ENCODE measurements at places on chromosomes 6 and 20. TPM values are rescaled to one million over a fixed set of nuclear protein-coding genes. Genes with fewer than 3 reads are reported as not detected.

DNA sequence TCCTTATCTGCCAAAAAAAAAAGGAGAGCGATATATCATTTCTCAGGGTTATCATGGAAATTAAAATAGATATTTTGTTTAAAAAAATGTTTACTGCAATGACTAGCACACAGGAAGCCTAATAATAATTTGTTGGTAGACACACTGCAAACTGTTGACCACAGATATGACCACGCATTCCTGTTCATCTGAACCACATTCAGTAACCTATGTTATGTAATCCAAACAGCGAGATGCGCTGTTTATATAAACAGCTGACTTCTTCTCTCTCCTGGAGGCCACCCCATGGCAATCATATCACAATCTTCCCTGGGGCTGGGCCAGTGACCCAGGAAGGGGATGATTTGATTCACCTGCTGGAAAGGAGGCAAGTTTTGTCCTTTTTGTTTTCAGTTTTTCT is 129.3 kb upstream of the UST start:
- H3K4me1 ChIP-seq, result no peaks in the 10 kb centered on the region
- no peaks in the 10 kb centered on the region for H3K36me3 ChIP-seq
- H3K27ac ChIP-seq, result no peak overlapping the region

DNA sequence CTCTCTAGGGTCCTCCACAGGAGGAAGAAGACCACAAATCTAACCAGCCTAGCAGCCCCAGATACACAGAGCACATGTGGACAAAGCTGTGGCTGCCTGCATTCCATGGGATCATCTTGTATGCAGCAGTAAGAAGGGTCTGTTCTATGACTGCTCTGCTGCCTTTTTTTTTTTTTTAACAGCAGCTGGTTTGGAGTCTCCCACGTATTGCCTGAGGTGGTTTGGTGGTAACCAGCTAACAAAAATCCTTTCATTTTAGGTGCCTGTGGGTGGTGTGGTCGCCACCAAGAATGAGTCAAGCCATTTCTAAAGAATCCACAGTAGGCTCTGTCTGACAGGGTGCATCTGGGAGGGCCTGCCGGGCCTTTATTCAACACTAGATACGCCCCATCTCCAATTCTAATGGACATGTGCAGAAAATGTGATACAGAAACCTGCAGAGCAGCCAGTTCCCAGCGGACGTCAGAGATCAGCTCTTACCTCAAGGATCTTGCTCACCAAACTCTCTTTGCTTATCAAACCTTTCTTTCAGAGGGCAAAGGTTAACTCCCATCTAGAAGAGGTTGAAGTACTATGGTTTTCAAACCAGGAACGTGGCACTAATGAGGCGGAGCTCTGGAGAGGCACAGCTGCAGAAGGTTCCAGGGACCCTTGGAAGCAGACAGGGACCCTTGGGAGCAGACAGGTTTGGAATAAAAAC is 32.0 kb downstream of the GNAS-AS1 start:
- no peaks in the 10 kb centered on the region for H3K4me1 ChIP-seq
- no peaks in the 10 kb centered on the region for H3K27me3 ChIP-seq
- no peak overlapping the region for H3K27ac ChIP-seq
- no peak for DNase-seq

- H3K27ac ChIP-seq, result no peak overlapping the region
- no peaks in the 10 kb centered on the region for H3K4me1 ChIP-seq
- H3K4me3 ChIP-seq, result no peak overlapping the region
- no peaks in the 10 kb centered on the region for H3K36me3 ChIP-seq
These were observed 19.3 kb upstream of the SLC17A4 start for GRCh38 chr6:25735261-25735660.

DNA sequence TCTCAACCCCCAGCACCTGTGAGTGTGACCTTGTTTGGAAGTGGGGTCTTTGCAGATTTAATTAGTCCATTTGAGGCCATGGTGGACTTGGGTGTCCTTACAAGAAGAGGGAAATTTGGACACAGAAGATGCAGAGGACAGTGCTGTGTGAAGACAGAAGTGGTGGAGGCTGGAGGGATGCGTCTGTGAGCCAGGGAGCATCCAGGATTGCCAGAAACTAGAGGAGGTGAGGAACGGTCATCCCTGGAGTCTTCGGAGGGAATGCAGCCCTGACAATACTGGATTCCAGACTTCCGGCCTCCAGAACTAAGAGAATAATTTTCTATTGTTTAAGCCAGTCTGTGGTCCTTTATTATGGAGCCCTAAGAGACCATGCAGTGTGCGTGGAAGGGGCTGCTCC is 22.9 kb upstream of the NPBWR2 start:
- H3K27ac ChIP-seq, result no peak overlapping the region
- H3K27me3 ChIP-seq, result no peaks in the 10 kb centered on the region
- no peak overlapping the region for H3K4me3 ChIP-seq
- H3K4me1 ChIP-seq, result no peaks in the 10 kb centered on the region

GRCh38 chr6:158158748-158159147 is 9.3 kb downstream of the SERAC1 start:
- no peaks in the 10 kb centered on the region for H3K4me1 ChIP-seq
- no peak for DNase-seq
- no peak overlapping the region for H3K27ac ChIP-seq
- H3K27me3 ChIP-seq, result no peaks in the 10 kb centered on the region

- H3K4me1 ChIP-seq, result no peaks in the 10 kb centered on the region
- DNase-seq, result no peak
- H3K27ac ChIP-seq, result no peak overlapping the region
- H3K36me3 ChIP-seq, result no peaks in the 10 kb centered on the region
- no peak overlapping the region for H3K4me3 ChIP-seq
These were observed 3.8 kb upstream of the PIGU start for GRCh38 chr20:34680586-34681175.

DNA sequence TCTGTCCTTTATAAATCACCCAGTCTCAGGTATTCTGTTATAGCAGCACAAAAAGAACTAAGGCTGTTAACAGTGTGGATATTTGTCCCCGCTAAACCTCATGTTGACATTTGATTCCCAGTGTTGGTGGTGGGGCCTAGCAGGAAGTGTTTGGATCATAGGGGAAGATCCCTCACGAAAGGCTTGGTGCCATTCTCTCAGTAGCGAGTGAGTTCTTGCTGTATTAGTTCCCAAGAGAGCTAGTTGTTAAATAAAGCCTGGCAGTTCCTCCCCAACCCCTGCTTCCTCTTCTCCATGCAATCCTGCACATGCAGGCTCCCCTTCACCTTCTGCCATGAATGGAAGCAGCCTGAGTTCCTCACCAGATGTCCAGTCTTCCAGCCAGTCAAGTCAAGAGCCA is 29.8 kb upstream of the ERVFRD-1 start:
- no peak for DNase-seq
- no peak overlapping the region for H3K27ac ChIP-seq
- no peak overlapping the region for H3K4me3 ChIP-seq

GRCh38 chr6:56040223-56040622 is 164.8 kb upstream of the BMP5 start:
- no peaks in the 10 kb centered on the region for H3K27me3 ChIP-seq
- no peaks in the 10 kb centered on the region for H3K4me1 ChIP-seq
- no peak overlapping the region for H3K27ac ChIP-seq
- no peak for DNase-seq
- no peak overlapping the region for H3K4me3 ChIP-seq

GRCh38 chr6:45896783-45897441 is 118.7 kb downstream of the CLIC5 start:
- no peak overlapping the region for H3K27ac ChIP-seq
- no peak overlapping the region for H3K4me3 ChIP-seq
- no peaks in the 10 kb centered on the region for H3K36me3 ChIP-seq
- no peaks in the 10 kb centered on the region for H3K4me1 ChIP-seq

- H3K36me3 ChIP-seq, result no peaks in the 10 kb centered on the region
- DNase-seq, result no peak
- H3K4me1 ChIP-seq, result no peaks in the 10 kb centered on the region
- no peak overlapping the region for H3K4me3 ChIP-seq
- no peak overlapping the region for H3K27ac ChIP-seq
These were observed 159.7 kb upstream of the MCHR2 start for GRCh38 chr6:100153636-100154275.

Gene OR2J1
- not detected for total RNA-seq

Gene GABRR1
- total RNA-seq, result not detected

Gene PPP1R16B
- total RNA-seq, result 12.0 TPM

Measured in uterus (tissue), 4 donors.